ENCODE measurements at places on chromosomes 6 and 20.

DNA sequence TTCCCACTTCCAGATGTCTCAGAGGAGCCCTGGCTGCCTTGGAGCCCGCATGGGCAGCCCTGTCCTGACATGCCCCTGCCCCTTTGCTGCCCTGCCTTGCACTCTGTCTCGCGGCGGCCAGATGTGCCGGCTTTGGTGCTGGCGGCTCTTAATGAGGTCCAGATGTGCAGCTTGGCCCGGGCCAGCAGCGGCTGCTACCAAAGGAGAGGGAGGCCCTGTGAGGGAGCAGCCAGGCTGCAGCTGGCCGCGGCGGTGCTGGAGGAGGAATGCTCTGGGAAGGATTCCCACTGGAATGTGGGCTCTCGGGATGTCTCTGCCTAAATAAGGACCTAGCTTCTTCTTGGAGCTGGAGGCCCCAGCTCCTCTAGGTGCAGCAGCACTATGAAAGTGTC, 72.4 kb downstream of the FGD2 start:
- DNase-seq = peak; percentile 95

GRCh38 chr20:2507875-2508630, 662 bp downstream of the ZNF343 start:
- peak; percentile 66 for DNase-seq

- no peak for DNase-seq
Observed at GRCh38 chr6:150408842-150409241, 40.0 kb downstream of the IYD start.

- peak; percentile 8 for DNase-seq
Observed at GRCh38 chr20:1002682-1003561, 811 bp upstream of the RSPO4 start.

DNA sequence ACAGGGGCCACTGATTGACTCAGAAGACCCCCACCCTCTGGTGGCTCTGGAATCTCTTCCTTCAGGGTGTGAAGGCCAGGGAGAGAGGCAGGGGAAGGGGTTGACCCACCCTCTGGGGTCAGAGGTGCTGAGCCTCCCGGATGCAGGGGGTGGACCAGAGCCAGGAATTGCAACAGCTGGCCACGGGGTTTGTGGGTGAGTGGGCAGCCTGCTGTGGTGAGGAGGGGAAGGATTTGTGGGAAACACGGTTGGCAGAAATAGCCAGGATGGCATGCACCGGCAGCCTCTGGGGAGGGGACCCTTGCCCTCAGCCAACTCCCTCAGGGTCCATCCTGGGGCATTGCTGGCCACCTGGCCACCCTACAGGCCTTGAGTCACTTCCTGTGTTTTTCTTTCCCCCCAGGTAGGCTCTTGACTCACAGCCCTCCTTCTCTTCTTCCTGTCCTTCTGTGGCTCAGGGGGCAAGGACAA, 92.8 kb downstream of the MRPL14 start:
- no peak for DNase-seq

DNA sequence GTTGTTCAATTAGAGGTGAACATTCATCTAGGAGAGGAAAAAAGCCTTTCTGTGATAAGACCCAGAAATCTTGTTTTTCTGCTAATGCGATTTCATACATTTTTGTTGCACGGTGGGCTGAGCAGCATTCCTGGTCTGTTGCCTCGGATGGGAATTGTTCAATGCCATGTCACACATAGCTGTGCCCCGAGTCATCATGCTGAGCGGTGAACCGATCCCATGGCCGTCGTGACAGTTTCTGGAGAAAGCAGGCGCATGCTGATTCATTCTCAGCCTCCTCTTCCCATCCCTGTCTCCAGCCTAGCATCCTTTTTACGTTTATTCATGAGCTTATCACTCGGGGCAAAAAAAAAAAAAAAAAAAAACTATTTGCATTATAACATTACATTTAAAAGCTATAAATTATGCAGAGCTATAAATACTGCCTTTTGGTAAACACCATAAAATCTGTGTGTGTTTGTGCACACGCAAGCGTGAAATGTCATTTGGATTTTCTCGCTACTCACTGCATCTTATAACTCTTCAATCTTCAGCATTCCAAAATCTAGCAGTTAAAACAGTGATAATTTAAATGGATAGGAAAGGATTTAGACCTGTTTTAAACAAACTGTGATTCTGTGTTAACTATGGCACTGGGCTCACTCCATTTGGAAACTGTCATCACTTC, 58.9 kb upstream of the IFNGR1 start:
- no peak for DNase-seq

- no peak for DNase-seq
Observed at GRCh38 chr6:126123226-126123625, 136.9 kb downstream of the TRMT11 start.

DNA sequence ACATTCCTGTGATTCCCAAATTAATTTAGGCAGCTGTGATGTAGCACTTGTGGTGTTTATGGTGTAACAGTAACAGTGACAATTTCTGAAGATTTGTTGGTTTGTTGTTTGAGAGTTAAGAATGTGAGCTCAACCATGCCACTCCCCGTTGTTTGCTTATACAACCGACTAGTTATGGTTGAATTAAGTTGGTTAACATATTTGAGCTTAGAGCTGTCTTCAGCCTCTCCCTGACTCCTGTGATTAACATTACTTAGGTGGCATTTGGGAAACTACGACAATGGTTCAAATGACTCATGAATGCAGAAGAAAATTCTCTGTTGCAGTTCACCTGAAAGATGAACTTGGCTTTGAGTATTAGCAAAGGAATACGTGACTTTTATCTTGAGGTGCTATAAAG, 35.9 kb upstream of the PRL start:
- DNase-seq = no peak

DNA sequence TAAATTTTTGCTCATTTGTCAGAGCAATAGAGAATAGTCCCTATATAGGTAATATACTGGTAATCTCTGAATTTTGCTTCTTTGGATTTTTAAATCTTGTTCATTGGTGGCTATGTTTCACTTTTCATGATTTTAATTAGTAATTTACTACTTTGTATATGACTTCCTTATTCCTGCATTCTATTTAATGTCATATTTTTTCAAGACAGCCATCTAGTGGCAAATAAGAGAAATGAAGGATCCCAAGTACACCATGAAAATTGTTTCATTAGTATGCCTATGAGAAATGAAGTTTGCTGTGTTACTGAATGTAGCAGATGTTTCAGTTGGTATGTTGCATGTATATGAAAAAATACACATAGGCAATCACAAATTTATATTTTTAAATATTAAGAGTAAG, 82.4 kb downstream of the ZNF292 start:
- DNase-seq = no peak

DNA sequence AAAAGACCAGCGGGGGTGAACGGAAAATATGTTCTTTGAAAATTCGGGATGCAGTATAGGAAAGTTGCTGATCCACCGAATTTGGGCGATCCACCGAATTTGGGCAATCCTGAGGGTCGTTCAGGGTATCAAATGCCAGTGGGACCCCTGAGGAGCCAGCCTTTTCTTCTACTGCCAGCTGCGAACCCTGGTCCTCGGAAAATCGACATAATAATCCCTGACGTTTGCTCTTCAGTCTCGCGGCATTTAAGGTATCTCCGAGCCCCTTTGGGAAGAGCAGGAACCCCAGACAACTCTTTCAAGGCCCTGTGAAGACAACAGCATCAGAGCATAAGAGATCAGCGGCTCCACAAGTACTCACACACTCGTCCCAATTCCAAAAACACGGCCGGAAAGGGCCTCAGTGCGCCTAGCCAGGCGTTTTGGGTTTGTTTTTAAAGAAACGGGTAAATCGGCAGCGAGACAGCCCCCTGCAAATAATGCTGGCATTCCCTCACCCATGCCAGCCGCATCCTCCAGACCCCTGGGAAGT, 1.0 kb downstream of the SIM1 start:
- DNase-seq = no peak
